ENCODE measurements at places on chromosomes 2 and 18. TPM values are rescaled to one million over a fixed set of nuclear protein-coding genes. Genes with fewer than 3 reads are reported as not detected.

DNA sequence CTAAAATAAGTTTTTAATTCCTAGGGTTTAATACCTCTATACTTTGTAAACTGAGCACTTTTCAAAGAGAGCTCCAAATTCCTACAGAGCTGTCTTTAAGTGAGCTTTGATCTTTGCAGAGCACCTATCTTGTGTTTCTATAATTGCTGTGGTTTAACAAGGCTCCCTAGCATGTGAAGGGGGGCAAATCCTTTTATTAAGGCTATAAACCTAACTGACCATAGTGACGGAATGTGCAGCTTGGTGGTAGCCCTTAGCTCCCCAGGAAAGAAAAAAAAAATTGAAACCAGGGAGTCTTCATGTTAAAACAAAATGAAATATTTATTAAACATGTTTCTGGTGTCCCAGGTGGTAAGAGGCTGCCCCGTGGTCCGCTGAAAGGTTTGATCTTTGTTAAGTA, 78.6 kb upstream of the ETAA1 start:
- DNase-seq = no peak

ALPI gene
- total RNA-seq = not detected

GRCh38 chr2:134758633-134759032, 39.8 kb upstream of the TMEM163 start:
- no peak for DNase-seq

DNA sequence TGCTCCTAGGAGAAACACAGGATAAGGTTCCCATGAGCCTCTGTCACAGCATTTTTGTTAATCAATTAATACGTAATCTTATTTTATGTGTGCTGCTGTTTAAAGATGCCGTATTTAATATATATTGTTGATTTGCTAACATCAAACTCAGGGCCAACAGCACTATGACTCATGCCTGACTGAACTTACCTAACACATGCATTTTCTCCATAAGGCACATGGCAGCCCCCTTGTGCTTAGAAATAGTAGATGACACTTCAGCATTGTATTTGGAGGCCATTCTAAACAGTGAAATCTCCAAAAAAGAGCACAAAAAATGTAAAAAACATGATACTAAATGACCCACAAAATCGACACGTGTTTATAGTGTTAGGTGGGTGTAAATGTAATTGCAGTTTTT, 314.8 kb downstream of the MYCN start:
- DNase-seq = no peak

DNA sequence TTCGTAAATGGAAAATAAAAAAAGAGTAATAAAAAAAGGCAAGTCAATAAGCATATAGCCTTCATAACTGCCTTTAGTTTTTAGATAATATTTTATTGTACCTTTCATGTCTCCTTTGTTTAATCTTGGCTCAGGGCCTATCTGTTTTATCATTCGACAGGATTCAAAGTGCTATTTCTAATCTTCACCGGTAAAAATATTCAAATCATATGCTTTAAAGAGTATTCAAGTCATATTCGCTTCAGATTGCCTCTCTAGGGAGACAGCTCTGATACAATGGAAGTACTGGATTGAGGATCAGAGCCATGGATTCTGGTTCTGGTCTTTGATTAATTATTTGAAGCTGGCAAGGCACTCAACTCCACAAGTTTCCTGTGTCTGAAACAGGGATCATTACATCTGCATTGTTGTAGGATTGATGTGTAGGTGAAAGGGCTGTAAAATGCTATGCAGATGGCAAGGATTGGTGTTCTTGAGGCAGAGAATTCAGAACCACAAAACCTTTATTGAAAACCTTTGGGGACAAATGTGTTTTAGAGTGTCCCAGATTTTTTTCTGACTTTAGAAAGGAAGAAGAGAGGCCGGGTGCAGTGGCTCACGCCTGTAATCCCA, 84.3 kb upstream of the RAPH1 start:
- DNase-seq = no peak

Measured in WTC11 (cell line).